ENCODE measurements at places on chromosomes 11 and 22.

DNA sequence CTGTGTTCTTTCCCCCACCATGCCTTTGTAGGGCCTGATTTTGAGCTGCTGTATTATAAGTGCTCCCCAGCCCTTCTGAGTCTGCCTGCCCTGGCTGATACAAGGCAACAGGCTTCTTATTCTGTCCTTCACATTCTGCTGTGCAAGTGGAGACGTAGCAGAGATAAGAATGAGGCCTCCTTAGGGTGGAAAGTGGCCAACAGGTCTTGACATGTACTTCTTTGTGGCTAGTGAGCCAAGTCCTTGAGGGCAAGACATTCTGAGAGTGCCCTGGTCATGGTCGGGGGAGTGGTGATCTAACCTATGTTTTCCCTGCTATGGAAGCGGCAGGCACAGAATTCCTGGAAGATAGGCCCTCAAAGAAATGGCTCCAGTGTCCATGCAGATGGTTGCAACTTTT, 235.7 kb upstream of the CADM1 start:
- DNase-seq = no peak

GRCh38 chr22:45577746-45578523, 75.3 kb downstream of the FBLN1 start:
- peak; percentile 76 for DNase-seq

DNA sequence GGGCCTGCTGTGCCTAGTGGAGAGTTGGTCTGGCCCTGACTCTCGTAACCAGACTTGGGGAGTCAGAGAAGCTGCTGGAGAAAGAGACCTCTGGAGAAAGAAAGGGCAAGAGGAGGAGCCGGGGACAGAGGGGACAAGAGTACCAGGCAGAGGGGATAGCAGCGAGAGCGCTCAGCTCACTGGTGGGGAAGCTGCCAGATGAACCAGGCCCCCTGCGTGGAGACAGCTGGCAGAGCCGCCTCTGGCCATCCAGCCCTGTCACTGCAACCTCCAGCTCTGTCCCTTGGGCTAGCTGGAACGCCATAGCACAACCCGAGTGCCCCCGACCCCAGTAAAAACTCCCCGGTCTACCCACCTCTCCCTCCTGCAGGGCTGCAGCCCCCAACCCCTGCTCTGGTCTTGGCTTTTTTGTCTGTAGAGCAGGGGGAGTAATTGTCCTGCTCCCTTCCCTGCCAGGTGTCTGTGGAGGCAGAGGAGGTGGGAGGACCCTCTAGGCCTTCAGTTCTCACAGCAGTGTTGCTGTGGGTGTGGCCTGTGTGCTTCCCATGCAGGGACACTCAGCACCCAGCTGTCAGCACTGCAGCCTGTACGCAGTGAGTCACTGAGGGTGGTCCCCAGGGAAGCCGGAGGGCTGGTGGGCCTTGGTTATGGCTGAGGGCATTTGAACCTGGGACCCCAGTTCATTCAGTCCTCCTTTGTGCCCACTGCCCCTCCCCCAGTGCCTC, 4.8 kb upstream of the SUN2 start:
- DNase-seq = peak; percentile 37

DNA sequence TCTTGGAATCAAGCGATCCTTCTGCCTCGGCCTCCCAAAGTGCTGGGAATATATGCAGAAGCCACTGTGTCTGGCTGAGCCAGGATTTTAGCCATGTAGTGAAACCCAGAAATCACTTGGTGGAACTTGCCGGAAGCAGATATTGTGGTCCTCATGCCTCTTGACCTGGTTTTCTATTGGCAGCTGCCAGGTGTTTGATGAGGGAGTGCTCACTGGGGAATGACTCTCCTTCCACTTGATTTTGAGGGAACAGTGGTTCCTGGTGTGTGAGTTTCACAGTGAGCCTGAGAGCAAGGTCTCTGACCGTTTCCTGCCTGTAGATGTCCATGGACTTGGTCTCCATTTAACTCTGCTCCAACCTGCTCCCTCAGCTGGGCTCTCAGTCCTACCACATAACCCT, 34.7 kb upstream of the ELF5 start:
- DNase-seq = no peak

- DNase-seq = no peak
Measured at GRCh38 chr11:95584589-95584988, 205.0 kb downstream of the FAM76B start.

DNA sequence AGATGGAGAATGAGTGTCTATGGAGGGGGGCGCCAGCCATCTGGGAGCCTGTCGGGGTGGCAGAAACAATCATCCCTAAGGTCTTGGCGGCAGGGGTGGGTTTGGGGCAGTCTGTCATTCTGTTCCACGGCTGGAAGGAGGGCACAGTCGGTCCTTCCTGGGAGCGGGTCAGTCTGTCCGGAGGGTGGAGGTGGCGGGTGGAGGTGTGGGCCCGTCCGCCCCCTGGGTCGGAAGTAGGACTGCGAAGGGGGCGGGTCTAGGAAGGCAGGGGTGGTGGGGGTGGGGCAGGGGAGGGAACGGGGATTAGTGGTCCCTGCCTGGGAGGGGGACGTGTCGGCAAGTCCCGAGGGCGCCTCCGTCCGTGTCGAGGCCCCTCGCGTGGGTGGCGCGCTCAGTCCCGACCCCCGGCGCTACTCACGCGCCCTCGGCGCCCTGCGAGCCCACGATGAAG, 461 bp downstream of the TBC1D10A start:
- peak; percentile 43 for DNase-seq

DNA sequence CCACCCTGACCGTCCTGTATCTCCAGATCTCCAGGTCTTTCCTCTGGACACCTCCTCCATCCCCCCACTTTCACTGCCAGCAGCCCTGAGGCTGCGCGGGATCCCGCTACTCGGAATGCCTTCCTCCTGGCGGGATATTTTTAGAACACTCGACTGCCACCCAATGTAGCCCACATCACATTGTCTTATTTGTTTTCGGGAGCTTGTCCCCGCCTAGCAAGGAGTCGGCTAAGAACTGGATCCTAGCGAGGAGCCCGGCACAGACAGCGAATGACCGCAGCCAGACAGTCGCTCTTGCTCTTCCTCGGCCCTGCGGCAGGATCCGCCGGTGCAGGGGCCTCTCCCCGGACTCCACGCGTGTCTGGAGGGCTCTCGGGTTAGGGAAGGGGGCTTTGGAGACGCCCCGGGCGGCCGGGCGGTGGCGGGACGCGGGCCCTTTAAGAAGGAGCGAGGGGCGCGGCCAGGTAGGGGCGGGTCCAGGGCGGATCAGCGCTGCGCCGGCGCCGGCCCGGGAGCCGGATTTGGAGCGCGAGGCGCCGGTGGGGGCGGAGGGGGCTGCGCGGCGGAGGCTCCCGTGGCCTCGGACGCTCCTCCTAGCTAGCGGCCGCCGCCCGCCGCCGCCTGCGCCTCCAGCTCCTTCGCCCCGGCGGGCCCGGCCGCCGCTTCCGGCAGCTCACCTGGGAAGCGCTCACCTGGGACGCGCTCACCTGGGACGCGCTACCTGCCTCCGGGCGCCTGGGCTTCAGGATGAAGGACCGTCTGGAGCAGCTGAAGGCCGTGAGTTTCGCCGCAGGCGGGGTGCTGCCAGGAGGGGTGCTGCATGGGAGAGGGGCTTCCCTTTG, at the start of gene STX3:
STX3 (plus strand) TSS at position 518 of the 842 bp plus-strand sequence; CDS start at position 748, 230 bp downstream.
- DNase-seq = peak; percentile 78

GRCh38 chr22:35551549-35552177, 11.0 kb downstream of the RASD2 start:
- DNase-seq = no peak

GRCh38 chr22:36770513-36771231, 5.2 kb downstream of the IFT27 start:
- DNase-seq = no peak

- no peak for DNase-seq
Measured at GRCh38 chr11:115298300-115299012, 205.8 kb downstream of the CADM1 start.

GRCh38 chr11:6390718-6391469, 620 bp downstream of the SMPD1 start:
- no peak for DNase-seq

DNA sequence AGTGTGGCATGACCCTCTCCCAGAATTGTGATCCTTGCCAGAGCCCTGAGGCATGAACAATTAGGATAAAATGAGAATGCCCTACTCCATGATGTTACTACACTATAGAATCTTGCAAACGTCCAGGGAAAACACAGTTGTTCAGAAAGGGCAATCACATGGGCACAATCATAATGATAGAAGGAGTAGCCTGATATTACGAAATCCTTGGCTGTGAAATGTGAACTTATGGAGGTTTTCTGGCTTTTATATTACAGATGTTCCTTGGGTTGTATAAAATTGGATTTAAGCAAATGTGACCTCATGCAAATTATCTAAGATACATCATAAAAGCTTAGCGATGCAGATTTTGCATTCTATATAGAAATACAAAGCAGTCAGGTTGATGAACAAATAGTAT, 29.4 kb upstream of the TPH1 start:
- no peak for DNase-seq

GRCh38 chr11:46865340-46865739, 19.3 kb upstream of the CKAP5 start:
- DNase-seq = peak; percentile 48

- no peak for DNase-seq
Measured at GRCh38 chr11:66017321-66017720, 5.5 kb downstream of the CST6 start.

DNA sequence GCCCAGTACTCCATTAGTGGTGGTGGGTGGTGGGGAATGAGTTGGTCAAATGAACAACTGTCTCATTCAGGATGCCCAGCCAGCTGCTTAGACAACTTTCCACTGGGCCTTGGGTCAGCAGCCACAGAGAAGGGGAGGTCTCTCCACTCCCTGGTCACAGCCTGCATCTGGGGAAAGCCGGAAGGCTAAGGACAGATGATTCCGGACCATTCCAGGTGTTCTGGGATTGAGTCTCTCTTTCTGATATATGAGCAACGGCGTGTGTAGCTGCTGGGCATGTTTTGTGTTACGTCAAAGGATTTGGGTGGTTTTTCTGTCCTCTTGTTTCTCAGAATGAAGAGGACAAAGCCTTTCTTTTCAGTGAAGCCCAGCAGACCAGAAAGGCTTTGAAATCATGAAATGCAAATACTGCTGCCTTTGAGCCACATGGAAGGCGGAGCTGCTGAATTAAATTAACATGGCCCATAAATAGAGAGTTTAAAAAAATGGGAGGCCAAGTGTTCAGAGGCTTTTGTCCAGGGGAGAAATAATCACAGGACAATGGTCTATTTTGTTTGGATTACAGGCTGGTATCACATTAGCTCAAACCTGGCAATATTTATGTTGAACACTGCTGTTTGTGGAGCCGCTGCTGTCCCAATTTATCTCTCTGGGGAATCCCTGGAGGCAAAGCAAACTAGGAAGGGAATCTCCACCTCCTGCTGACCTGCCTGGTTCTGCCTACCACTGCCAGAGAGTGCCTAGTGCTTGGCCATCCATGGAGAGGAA, 234.4 kb upstream of the E2F8 start:
- no peak for DNase-seq

- peak; percentile 37 for DNase-seq
Measured at GRCh38 chr11:7246179-7246578, 5.5 kb upstream of the SYT9 start.

- DNase-seq = no peak
Measured at GRCh38 chr22:46779651-46780050, 17.2 kb downstream of the TBC1D22A start.

DNA sequence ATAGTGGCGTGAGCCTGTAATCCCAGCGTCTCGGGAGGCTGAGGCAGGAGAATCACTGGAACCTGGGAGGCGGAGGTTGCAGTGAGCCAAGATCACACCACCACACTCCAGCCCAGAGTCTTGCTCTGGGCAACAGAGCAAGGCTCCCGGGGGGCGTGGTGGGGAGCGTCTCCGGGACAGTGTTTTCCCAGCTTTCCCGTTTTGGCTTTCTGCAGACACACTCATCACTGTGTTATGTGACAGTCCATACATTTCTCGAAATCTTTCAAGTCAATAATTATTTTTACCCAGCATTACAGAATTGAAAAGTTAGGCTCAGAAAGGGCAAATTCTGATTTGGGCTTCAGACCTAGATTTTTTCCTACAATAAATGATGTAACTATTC, 31.7 kb downstream of the NEAT1 start:
- DNase-seq = peak; percentile 70

DNA sequence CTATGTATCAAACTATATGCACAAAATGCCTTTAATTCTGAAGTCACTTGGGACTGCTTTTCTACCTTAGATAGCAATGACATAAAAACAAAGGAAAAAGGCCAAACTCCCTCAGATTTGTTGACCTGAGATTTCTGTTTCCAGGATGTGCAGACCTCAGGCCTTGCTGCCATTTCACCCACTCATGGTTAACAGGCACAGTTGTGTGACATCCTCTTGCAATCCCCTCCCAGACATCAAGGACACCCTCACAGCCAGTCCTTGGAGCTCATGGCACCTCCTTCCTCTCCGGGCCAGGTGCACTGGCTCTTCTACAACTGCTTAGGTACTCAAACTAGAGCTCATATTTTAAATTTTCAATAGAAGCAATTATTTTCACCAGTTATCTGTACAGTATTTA, 37.3 kb downstream of the SERPIND1 start:
- no peak for DNase-seq

DNA sequence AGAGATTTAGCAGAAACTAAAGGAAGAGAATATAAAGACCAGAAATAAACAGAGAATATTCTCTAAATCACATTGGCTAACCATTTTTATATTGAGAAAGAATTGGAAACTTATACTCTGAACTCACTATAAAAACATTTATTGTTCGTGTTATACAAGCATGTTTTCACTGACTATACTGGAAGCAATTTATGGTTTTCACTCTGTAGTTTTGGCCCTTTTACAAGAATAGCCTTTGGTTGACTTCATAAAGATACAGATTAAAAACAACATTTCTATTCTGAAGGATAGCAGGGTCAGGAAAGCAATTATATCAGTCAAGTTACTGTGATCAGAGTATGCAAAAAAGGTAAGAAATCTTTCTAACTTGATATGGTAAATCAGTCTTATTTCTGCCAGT, 965.7 kb upstream of the FAT3 start:
- DNase-seq = no peak

Measured in EL (cell line).